ENCODE measurements at places on chromosomes 2 and 18.
A peak's percentile ranks its signal among the peaks of the same experiment; 100 is the strongest.

DNA sequence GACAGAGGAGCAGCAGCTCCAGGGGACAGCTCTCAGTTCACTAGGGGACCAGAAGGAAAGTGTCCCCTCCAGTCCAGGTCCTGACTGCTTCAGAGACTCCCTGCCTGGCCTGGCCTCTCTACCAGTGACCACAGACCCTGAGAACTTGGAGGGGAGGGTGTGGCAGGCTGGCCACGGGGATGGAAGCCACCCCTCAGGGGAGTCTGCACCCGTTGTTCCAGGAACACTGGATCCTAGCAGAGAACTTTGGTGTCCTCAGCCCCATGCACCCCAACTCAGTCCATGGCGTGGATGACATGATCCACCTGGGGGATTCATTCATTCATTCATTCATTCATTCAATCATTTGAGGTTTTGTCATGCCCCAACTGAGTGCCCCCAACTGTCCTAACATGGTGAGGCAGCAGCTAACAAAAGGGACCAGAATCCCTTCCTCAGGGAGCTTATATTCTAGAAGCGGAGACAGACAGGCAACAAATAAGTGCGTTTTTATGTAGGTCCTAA lies 31.9 kb downstream of the MYO7B start:
- DNase-seq = no peak

DNA sequence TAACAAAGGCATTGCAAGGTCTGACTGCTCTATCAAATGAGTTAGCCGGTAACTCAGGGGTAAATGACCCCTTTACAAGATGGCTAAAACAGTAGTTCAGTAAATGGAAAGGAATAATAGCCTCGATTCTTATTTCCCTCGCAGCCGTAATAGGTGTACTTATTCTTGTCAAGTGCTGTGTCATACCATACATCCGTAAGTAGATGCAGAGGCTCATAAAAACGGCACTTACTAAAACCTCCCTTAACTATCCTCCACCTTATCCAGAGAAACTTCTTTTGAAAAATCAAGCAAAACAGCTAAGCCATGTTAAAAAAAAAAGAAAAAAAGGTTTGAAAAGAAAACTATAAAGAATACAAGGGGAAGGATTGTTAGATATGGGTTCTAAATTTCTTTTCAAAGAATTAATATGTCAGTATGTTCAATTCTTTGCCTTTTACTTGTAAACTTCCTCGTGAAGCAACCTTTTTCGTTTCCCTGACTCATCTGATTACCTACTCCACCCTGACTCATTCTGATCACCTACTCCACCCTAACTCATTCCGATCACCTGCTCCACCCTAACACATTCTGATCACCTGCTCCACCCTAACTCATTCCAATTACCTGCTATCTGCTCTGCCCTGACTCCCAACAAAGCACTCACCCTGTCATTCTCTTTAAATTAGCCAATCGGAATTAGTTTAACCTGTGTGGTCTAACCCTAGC lies 127.5 kb downstream of the SPAG16 start:
- DNase-seq = no peak

DNA sequence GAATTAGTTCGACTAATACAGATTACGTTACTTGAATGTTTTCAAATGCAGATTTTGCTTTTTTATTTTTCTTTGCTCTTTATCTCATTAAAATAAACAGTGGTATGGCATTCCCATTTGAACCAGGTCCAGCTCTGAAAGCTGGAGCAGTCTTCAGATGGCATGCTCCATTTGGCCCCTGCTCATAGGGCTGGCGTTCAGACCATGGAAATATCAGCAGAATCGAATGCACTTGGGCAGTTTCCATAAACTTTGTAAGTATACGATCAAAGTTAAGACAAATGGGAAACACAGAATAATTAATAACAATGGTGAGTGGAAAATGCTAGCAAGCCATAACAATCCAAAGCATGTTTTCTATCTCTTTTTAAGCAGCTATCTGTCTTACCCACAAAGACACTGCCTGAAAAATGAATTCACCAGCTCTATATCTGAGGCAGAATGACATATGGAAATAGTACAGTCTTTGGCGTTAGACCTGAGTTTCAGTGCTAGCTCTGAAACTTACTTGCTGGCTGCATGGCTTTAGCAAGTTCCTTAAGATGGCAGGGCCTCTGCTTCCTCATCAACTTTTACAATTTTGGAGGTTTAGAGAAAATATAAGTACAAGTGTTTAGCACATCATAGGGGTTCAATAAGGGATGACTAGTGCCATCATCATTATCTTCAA lies 131.6 kb downstream of the BCL2 start:
- DNase-seq = no peak

GRCh38 chr18:49359732-49360444 lies 100.6 kb downstream of the DYM start:
- DNase-seq = no peak

- DNase-seq = no peak
These were observed 5.5 kb upstream of the ECEL1 start for GRCh38 chr2:232492963-232493700.

DNA sequence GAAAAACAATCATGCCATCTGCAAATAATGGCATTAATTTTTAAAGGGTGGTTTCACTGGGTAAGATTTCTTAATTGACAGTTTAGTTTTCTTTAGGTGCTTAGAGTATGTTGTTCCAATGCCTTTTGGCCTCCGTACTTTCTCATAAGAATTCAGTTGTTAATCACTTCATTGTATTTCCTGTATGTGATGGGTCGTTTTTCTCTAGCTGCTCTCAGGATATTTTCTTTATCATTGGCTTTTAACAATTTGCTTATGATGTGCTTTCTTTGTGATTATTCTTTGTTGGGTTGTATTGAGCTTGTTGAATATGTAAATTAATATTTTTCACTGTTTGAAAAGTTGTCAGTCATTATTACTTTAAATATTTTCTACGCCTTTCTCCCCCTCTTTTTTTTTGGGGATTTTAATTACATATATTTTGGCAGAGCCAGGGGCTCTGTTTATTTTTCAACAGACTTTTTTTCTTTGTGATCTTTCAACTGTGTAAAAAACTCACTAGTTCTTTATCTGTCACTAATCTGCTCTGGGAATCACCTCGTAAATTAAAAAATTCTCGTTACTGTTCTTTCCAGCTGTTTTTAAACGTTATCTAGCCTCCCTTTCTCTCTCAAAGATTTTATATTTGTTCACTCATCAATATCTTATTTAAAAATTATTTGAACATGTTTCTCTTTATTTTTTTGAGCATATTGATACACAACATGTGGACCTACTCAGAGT lies 56.2 kb upstream of the IL1R1 start:
- DNase-seq = no peak

- DNase-seq = no peak
These were observed 2.6 kb downstream of the BAZ2B start for GRCh38 chr2:159613651-159614285.

DNA sequence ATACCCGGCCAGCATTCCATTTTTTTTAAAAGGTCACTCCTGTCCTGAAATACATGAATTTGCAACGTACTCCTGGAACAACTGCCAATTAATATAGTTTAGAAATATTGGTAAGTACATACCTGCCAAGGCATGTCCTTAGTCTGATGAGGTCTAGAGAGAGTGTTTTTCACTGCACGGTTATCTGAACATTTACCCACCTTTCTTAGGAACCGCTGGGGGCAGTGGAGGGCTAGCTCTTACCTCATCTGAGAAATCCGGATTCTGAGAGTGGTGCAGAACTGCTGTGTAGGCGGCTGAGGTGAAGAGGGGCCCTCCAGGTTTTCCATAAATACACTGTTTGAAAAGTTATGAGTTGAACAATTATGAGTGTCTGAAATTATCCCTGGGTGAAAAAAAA lies 133.1 kb upstream of the CCDC195 start:
- no peak for DNase-seq

GRCh38 chr2:241116606-241117560 lies 14.8 kb upstream of the MTERF4 start:
- peak; percentile 67 for DNase-seq

- no peak for DNase-seq
These were observed 1.5 kb upstream of the EVX2 start for GRCh38 chr2:176085120-176085788.

DNA sequence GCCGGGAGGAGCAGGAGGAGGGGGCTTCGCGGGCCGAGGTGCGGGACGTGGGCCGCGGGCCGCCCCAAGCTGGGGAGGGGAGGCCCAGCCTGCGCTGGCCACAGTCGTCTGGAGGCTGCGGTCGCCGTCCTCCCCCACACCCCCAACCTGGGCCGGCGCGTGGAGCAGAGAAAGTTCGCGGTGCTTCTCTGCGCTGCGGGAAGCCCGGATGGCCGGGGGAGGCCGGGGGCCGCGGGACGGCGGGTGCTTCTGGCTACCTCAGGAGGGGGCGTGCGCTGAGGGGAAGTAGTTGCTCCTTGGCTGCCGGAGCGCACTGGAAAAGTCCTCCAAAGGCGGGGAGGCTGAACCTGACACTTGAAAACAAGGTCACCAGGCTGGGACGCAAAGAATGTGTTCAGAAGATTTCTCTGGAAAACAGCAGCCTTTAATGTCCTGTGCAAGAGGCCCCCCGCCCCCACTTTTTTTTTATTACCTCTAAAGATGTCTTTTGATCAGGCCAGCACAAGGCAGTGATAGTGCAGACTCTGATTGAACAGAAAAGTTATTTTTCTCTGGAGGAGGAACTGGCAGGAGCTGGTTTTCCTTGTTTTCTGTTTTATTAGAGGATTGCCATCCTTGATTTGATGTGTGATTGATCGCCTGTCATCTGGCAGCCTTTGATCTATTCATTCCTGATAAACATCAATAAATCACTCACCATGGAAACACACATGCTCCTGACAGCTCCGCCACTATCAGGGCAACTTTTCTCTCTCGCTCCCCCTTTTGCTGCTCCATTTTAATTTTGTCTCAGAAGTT lies 1.6 kb downstream of the TSHZ1 start:
- DNase-seq = no peak

DNA sequence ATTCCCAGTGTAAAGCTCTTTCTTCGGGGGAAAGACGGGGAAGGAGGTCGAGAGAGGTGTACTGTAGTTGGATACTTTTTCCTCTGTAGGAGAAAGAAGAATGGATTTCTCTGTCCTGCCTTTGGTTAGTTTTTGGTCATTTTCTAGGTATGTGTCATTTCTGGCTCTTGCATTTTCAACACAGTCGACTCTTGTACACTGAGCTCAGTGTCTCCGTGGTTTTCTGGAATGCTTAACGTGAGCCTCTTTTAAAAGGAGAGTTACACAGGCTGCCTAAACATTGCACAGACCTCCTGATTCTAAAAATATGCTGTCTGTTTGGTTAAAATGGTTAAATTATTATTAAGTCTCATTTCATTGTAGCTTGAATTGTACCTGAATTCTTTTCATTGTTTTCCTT lies 21.8 kb upstream of the GLS start:
- DNase-seq = no peak

DNA sequence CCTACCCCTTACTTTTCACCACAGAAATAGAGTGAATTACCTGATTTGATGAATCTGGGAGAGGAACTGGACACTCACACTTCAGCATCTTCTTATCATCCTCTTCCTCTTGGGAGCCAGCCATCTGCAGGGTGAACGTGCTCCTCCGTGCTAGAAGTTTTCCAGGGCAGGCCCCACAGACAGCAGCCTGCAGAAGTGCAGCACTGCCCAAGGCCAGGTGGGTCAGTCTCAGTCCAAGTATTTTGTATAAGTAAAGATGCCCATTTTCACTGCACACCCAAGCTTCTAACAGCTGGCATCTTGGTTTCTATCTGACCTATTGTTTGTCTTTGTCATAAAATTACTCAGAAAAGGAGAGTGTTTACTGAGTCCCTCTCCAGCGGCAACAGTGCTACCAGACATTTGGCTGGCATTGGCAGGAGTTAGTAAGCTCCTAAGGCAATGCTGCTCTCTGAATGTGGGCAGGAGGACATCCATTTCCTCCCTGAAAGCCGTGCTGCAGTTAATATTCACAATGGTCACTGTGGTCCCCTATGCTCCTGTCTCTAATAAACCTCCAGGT lies 222.6 kb upstream of the CTAGE1 start:
- DNase-seq = no peak

GRCh38 chr18:78448106-78448505 lies 531.5 kb upstream of the SALL3 start:
- no peak for DNase-seq

- peak; percentile 79 for DNase-seq
These were observed at the start of gene TMEFF2 for GRCh38 chr2:192194866-192195547. Gene TMEFF2 (minus strand): TSS chr2:192194933. CDS start chr2:192194524, 409 bp downstream.

DNA sequence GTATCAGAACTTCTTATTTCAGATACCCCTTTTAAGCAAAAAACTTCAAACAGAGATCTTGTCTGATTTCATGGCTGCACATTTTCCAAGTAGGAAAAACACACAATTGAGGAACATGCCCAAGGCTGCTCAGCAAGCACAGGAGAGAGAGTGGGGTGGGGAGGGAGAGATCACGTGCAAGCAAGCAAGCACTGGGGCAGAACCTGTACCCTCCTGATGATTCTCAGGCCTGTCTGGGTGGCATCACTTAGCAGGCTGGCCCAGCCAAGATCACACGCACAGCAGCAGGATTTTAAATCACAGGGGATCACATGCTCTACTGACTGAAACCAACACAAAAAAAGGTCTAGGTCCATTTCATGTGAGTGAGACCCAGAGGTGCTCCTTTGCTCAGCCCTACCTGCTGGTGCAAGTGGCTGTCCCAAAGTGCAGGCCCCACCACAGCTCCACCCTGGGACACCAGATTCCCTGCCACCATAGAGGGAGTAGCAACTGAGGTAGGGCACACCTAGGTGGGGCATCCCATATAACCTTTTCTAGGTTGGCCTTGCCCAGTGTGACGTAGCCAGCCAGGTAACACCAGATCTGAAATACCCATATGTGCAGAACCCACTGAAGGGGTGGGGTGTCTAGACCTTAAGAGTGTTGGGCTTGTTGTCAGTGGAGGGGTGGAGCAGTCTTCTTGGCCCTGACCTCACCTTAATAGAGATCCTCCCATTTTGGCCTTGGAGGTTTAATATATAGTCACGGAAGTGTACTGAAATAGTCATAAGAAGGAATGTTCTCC lies 1.8 kb upstream of the LYPD6B start:
- DNase-seq = no peak

- peak; percentile 52 for DNase-seq
These were observed 109.1 kb downstream of the HDAC4 start for GRCh38 chr2:239291475-239292350.

DNA sequence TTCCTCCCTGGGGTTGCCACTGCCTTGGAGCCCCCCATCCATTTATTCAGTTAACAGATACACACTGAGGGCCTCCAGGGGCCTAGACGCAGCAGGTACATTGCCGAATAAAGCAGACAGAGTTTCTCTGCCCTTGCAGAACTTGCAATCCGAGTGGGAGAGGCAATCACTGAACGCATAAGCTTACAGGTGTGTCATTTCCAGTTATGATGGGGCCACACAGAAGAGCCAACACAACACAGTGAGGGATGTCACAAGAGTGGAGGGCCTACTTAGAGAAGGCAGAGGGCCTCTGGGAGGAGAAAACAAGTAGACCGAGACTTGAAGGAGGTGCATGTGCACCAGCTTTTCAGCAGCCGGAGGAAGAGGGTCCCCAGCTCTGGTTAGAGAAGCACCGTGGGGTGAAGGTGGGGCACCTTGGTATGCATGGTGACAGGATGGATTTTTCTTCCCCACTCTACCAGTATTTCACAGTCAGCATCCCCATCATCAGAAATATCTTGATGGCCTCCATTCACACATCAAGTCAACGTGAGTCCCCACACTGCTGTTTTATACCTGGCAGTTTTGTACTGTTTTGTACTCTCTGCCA lies 150.9 kb downstream of the SMAD7 start:
- DNase-seq = no peak
